RKO (cell line): ENCODE measurements at places on chromosomes 13 and 19.

- peak; percentile 85 for DNase-seq
These were observed 17.9 kb upstream of the ZDHHC20 start for GRCh38 chr13:21476893-21477472.

DNA sequence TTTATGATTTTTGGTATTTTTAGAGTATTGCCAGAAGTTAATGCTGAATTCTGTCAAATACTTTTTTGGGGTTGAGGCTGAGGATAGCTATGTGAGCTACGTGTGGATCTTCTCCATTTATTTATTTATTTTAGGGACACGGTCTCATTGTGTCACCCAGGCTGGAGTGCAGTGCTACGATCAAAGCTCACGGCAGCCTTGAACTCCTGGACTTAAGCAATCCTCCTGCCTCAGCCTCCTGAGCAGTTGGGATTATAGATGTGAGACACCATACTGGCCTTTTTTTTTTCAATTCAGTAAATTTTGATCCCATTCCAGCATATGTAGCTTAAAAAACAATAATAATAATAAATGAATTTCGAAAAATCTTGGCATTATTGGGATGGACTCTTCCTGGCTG, 21.1 kb downstream of the ING1 start:
- DNase-seq: no peak

- DNase-seq: no peak
These were observed 10.3 kb downstream of the GNA15 start for GRCh38 chr19:3145909-3146676.

DNA sequence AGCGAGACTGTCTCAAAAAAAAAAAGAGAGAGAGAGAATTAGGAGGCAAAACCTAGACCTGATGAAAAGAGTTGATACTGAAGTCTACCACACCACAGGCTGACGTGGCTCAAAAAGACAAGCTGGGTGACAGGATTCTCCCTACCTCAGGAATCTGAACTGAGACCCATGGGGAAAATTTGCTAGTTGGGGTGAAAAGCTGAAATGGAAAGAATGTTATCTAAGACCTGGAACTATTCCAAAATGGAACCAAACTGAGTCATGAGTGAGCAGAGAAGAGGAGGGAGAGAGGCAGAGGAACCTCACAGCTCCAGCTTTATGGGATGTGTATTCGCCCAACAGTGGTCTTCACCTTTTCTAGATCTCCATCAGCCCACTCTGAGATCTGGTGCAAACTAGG, 11.7 kb downstream of the SMG9 start:
- DNase-seq: no peak

- DNase-seq: peak; percentile 22
These were observed 640 bp upstream of the ZNF544 start for GRCh38 chr19:58227964-58228584.

DNA sequence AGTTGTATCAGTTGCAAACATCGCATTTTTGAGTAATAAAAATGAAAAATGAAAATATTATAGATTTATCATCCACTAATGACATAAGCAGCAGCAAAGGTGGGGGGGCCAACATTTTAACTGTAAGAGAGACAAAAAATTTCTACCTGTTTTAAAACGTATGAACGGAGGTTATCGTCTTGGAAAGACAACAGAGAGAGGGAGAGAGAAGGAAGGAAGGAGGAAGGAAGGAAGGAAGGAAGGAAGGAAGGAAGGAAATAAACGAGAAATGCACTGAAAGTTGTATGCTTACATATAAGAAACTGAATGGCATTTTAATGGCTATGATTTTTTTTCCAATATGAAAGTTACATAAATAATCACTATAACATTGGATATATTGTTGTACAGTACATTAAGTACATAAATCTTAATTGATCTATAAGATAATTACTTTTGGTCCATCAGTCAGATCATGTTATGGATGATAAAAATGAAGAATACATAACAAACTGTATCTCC, 862.8 kb upstream of the SLITRK1 start:
- DNase-seq: no peak

DNA sequence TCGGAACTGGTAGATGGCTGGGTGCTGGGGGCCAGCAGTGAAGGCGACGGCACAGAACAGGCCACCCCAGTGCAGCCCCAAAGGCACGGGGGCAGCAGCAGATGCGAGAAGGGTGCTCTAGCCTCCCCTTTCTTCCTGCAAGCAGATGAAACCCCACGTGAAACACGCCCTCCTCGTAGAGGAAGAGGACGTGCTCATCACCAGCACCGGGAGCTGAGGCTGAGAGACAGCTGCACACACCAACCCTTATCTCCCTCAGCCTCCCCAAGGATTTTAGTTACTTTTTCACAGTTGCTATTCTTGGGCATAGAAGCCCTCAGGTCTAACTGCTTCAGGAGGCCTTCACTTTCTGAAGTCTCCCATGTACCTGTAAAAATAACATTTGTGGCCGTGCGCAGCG, 11.9 kb downstream of the ZNF787 start:
- no peak for DNase-seq

- DNase-seq: no peak
These were observed 35.4 kb downstream of the KL start for GRCh38 chr13:33051632-33052031.

DNA sequence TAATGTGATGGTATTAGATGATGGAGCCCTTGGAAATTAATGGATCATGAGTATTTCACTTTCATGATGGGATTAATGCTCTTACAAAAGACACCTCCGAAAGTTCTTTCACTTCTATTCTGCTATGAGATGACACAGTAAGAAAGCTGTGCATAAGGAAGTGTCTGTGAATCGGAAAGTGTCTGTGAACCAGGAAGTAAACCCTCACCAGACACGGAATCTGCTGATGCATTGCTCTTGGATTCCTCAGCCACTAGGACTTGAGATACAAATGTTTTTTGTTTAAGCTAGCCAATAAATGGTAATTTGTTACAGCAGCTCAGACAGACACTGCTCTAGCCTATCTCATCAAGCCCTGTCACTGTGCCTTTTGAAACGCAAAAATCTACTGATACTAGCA, 440.4 kb upstream of the PRR20A start:
- no peak for DNase-seq

GRCh38 chr19:14673088-14673487, 1.6 kb downstream of the ADGRE3 start:
- no peak for DNase-seq

DNA sequence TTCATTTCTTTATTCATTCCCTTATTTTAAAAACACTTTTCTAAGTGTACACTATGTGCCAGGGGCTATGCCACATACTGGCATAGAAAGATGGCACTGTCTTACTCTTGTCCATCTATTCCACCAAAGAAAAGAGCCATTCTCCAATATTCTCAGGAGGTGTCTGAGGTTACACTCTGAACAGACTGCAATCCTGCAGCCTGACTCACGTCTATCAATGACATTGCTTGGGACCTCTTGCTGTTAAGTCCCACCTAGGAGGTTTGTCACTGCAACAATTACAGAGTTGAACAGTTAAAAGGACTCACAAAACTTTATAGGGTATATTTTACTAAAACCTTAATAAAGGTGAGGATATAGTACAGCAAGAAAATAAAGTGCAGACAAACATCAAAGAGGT, 512.9 kb upstream of the HTR2A start:
- DNase-seq: no peak

DNA sequence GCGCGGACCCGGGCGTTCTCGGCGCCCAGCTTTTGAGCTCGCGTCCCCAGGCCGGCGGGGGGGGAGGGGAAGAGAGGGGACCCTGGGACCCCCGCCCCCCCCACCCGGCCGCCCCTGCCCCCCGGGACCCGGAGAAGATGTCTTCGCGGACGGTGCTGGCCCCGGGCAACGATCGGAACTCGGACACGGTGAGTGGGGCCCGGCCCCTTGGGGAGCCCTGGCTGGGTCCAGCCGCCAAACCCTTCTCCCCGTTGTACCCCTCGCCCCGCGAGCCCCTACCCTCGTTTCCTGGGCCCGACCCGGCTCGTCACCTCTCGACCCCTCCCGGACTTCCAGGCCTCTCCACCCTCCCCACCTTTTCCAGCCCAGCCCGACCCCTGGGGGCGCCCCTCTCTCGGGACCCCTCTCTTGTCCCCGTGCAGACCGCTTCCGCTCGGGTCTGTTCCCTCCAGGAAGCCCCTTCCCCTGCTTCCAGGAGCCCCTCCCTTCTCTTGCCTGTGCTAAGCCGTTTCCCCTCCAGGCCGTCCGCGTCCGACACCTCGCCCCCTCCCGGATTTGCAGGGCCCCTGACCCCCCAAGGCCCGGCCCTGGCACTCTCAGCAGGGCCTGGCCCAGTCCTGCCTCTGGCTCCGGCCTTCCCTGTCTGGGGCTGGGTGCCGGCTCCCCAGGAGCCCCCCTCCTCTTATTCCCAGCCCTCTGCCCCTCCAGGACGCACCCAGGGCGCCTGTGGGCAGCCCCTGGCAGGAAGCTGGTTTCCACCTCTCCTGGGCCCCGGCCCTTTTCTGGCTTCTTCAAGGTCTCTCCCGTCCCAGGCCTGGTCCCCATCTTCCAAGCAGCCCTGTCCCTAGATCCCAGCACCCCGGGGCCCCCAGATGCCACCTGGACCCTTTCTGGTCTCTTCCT, 632 bp downstream of the MARK4 start:
- DNase-seq: peak; percentile 18

DNA sequence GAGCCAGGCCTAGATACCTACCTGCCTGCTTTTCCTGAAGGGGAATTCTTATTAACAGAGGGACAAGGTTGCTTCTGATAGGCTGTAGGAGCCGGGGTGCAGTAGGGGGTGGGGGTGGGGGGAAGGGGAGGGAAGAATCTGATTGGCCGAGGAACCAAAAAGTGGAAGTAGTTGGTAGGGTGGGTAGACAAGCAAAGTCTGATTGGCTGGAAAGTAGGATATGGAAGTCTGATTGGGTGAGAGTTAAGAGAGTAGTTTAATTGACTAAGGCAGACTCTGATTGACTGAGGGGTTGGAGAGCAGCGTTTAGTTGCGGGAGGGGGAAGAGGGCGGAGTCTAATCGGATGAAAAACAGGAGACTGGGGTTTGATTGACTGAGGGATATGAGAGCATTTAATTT, 9.4 kb upstream of the CYP4F22 start:
- DNase-seq: peak; percentile 41

DNA sequence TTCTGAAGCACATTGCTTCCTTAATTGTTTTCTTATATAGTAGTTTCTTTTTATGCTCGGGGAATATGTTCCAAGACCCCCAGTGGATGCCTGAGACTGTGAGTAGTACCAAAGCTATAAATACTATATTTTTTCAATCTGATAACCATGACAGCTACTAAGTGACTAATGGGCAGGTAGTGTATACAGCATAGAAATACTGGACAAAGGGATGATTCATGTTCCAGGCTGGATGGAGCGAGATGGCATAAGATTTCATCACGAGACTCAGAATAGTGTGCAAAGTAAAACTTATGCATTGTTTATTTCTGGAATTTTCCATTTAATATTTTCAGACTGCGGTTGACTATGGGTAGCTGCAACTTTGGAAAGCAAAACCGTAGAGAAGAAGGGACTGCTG, 47.9 kb upstream of the OLFM4 start:
- DNase-seq: peak; percentile 14

DNA sequence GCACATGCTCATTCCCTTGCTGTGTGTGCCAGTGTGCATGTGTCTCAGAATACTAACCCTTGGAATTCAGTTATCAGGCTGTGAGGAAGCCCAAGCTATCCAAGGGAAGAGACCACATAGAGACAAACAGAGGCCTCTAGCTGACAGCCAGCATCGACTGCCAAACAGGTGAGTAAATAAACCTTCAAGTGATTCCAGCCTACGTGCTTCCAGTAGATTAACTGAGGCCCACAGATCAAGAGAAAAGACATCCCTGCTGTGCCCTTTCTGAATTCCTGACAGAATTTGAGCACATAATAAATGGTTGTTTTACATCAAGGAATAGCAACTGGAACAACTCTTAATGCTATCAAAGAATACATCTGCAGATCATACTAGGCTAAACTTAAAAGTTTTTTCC, 17.5 kb downstream of the ZC3H13 start:
- DNase-seq: no peak

- DNase-seq: peak; percentile 40
These were observed 1.1 kb downstream of the IRS2 start for GRCh38 chr13:109785141-109785891.

GRCh38 chr13:31372454-31372853, 172.7 kb downstream of the B3GLCT start:
- DNase-seq: no peak

DNA sequence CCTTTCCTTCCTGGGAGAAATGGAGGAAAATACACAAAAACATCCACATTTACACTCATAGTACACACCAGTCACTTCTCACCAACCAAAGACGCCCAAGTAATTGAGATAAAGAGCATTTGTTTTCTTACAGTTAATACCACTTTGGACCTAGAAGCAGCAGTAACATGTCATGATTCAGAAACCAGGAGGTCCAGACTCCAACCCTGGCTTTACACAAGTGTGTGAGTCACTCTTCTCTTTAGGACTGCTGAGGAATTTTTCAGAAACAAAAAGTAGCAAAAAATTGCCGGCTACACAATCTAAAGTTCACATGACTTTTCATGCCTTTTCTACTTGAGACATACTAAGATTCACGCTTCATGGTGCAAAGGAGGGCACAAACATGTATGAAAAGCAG, 42.1 kb downstream of the TUBGCP3 start:
- peak; percentile 12 for DNase-seq

DNA sequence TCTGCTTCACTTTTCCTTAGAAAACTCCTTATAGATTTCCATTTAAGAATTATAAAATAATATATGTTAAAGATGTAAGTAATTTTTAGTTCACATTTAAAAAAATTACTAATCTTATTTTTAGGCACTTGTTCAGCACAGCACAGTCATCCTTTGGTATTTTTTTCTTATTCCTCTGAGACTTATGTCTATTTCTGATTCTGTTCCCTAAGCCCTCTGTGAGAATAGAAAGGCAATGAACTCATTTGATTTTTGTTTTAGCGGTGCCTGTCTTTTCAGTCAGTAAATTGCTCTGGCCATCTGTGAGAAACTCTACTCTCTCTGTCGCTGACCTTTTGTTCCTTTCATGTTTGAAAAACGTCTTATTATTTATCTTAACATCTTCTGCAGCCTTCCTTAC, 168.1 kb downstream of the PCDH17 start:
- no peak for DNase-seq

GRCh38 chr19:35908010-35908441, at the start of gene TYROBP:
Gene TYROBP (minus strand): TSS chr19:35908295. CDS start chr19:35908228, 67 bp downstream.
- no peak for DNase-seq

DNA sequence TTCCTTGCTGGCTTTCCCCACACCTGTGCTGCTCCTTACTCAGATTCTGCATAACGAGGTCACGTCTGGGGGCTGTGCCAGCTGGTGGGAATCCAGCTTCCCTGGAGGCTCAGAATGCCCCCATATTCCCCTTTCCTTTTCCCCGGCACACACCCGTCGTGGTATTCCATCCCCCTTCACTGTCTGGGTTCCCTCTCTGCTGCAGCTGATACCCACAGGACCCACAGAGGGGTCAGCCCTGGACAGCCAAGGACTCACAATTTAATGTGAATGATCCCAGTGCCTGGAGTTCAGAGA, 4.2 kb upstream of the MYH14 start:
- no peak for DNase-seq

GRCh38 chr19:42178791-42179674, 38.4 kb downstream of the DEDD2 start:
- DNase-seq: no peak
